ENCODE measurements at places on chromosomes 1 and 21.

DNA sequence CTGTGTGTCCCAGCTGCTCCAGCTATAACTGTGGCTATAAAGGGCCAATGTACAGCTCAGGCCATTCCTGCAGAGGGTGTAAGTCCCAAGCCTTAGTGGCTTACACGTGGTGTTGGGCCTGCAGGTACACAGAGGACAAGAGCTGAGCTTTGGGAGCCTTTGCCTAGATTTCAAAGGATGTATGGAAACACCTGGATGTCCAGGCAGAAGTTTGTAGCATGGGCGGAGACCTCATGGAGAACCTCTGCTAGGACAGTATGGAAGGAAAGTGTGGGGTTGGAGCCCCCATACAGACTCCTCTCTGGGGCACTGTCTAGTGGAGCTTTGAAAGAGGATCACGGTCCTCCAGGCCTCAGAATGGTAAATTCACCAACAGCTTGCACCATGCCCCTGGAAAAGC, 113.9 kb downstream of the RGS21 start:
- DNase-seq = no peak

GRCh38 chr1:220954321-220955075, 75.3 kb downstream of the HLX start:
- peak; percentile 85 for DNase-seq

DNA sequence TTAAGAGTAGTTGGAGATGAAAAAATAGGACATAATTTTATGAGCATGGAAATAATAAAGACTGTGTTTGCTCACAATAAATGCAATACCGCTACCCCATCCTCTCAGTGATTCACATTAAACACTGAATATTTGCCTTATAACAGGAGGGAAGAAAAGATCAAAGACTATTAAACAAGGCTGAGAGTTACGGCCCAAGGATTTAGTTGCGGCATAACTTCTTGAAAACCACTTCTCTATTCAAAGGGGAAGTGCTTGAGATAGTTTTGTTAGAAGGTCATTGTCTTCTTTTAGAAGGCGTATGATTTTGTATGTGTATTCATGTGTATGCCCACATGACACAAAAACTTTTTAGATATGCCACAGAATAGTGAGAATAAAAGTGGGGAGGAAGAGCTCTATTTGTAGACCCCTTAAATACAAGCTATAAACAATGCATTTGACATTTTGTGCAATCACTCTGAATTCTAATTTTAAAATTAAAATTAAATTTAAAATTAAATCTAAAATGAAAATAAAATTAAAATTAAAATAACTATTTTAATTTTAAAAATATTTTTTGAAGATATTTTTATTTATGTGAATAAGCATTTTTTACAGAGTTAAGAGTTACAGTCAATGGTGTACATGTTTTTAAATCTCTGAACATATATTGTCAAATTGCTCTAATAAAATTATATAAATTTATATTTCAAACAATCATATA, 986.6 kb upstream of the ADAMTS5 start:
- peak; percentile 3 for DNase-seq

- peak; percentile 57 for DNase-seq
Measured at GRCh38 chr1:183515002-183515689, 42.8 kb downstream of the SMG7 start.

- no peak for DNase-seq
Measured at GRCh38 chr1:42348498-42348897, 13.5 kb upstream of the FOXJ3 start.

DNA sequence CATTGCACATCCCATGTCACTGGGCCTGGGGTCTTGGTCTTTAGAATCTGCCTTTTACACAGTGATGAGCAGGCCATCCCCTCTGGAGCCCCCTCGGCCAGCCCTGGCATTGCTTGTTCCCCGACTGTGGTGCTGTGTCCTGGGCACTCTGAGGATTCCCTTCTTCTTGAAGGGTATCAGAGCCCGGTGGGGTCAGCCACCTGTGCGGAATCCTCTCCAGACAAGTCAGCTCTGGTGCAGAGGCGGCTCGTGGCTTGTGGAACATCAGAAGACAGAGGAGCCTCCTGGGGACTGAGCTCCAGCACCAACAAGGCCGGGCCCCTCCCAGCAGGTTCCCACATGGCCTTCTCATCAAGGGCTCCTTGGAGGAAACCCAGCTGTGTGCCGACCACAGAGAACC, 57.9 kb upstream of the AJAP1 start:
- DNase-seq = no peak

DNA sequence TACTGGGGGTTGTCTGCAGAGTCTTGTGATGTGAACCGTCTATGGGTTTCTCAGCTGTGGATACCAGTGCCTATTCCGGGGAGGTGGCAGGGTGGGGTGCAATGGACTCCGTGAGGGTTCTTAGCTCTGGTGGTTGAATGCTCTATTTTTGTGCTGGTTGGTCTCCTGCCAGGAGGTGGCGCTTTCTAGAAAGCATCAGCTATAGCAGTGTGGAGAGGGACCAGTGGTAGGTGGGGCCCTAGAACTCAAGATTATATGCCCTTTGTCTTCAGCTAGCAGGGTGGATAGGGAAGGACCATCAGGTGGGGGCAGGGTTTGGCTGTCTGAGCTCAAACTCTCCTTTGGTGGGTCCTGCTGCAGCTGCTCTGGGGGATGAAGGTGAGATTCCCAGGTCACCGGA, 127.3 kb upstream of the PLD5 start:
- DNase-seq = no peak

GRCh38 chr1:226671277-226671676, 67.8 kb downstream of the ITPKB start:
- DNase-seq = no peak

GRCh38 chr1:172582889-172583288, 49.9 kb downstream of the SUCO start:
- no peak for DNase-seq

- DNase-seq = peak; percentile 31
Measured at GRCh38 chr1:182299728-182300616, 91.6 kb downstream of the GLUL start.

GRCh38 chr21:37699024-37699775, 217.1 kb downstream of the KCNJ6 start:
- no peak for DNase-seq

- peak; percentile 44 for DNase-seq
Measured at GRCh38 chr1:57474137-57474750, 50.4 kb upstream of the DAB1 start.

- peak; percentile 57 for DNase-seq
Measured at GRCh38 chr1:27527223-27527889, 37.4 kb upstream of the WASF2 start.

DNA sequence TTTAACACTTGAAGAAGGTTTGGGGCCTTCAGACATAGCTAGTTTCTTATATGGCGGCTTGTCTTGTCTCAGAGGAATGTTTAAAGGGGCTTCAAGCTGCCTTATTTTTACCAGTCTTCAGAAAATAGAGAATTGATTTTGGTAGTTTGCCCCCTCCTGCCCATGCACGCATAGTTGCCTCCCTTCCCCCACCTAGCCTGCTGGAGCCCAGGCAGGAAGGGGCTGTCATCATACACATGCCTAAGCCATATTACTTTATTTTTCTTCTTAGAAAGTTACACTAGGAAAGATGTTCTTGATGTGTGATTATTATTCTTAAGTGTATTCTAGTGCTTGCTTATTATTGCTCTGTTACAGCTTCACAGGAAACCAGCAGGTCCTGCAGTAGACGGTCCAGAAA, 18.3 kb downstream of the PBX1 start:
- no peak for DNase-seq

GRCh38 chr1:10022656-10023055, 10.1 kb upstream of the UBE4B start:
- DNase-seq = no peak

DNA sequence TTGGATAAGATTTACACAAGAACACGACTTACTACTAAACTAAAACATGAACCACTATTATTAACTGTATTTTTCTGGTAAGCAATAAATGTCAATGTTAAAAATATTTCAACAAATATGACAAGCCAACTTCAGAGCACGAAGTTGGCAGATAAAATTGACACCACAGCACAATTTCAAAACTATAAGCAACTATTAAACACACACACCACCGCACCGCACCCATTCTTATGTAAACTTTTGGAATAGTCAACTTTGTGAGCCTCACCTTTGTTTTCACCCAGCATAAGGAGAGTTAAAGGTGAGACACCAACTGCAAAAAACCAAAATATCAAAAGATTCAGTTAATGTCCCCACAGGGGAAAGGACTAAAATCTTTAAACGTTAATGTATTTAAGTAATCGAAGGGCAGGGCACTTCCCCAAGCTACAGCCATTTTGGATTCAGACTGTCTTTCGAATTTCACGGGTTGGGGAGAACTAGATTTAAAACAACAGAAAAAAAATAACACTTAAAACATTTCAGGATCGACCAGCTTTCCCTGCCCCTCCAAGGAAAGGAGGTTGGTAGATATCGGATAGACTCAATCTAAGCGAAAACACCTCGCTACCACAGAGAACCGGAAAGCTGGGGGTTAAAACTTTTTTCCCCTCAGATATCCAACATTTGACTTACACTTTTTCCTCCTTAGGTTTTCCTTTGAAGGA, 872 bp downstream of the GPBP1L1 start:
- DNase-seq = no peak

GRCh38 chr1:205168291-205168690, 43.2 kb downstream of the DSTYK start:
- no peak for DNase-seq

- no peak for DNase-seq
Measured at GRCh38 chr1:54558434-54559030, 10.5 kb downstream of the ACOT11 start.

- peak; percentile 49 for DNase-seq
Measured at GRCh38 chr1:14543191-14543840, 55.2 kb upstream of the KAZN start.

GRCh38 chr1:45246760-45247159, 40.4 kb upstream of the ZSWIM5 start:
- DNase-seq = peak; percentile 73

DNA sequence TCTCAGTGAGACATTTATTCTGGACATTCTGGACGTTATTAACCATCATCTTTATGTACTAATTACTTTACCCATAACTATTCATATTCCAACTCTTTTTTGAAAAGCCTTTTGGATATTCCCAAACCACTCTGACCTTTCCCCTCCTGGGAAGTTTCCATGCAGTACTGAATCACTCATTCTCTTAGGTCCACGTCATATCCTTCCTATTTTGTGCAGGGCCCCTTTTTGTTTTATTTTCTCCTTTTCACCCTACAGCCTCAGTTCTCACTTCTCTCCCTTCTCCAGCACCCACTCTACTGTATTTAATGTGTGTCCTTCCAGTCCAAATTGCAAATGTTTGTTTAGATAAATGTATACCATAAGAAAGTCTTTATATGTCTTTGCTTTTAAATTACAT, 16.4 kb upstream of the ATP1A1 start:
- DNase-seq = no peak

GRCh38 chr1:230587061-230587460, 55.2 kb upstream of the COG2 start:
- DNase-seq = no peak

DNA sequence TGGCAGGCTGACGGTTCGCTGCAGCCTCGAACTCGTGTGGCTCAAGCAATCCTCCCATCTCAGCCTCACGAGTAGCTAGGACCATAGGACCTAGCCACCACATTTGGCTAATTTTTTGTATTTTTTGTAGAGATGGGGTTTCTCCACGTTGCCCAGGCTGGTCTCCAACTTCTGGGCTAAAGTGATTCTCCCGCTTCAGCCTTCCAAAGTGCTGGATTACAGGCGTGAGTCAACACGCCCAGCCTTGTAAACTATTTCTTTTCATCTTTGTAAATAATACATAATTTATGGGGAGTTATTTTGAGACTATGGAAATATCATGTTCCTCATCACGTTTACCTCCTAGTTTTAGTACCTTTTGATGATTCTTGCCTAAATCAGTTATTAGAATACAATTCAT, 906 bp upstream of the FBXO28 start:
- no peak for DNase-seq

DNA sequence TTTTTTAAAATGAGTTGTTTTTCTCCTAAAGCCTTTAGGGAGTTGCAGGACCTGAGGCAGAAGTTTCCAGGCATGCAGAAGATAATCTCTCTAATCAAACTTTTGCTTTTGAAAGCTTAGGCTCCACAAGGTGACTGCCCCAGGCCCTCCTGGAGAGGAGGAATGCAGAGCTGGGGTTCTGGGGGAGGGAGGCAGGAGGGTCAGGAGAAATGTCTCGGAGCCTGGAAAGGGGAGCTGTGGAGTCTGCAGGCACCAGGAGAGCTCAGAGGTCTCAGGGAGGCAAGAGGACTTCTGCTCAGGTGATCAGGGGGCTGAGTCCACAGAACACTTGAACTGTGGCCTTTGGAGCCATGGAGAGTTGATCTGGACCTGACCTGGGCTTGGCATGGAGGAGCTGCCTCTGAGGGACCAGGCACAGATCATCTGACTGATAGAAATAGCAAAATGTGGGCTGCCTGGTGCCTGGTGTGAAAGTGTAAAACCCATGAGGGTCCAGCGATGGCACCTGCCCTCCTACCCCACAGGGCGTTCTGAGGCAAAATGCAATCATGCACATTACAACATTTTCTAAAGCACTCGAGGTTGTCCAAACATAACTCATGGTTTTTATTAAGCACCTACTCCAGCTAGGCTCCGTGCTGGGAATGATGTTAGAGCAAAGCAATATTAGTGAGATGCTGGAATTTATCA, 10.0 kb upstream of the ABCG1 start:
- DNase-seq = no peak

DNA sequence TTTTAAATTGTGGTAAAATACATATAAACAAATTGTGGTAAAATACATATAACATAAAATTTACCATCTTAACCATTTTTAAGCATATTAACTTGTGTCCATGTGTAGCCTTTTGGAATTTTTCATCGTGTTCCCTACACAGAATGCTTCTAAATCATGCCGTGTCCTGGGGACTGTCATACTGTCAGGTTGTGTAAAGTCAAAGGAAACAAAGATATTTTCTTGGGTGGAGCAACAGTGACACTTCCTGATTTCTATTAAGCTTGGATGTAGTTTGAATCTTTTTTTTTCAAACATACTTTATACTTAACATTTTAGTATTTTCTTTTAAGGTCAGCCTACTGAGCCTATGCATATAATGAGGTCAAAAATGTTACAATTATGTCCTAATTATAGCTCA, 32.3 kb downstream of the DOP1B start:
- DNase-seq = no peak

- DNase-seq = no peak
Measured at GRCh38 chr1:39791838-39792237, 3.2 kb upstream of the BMP8B start.

DNA sequence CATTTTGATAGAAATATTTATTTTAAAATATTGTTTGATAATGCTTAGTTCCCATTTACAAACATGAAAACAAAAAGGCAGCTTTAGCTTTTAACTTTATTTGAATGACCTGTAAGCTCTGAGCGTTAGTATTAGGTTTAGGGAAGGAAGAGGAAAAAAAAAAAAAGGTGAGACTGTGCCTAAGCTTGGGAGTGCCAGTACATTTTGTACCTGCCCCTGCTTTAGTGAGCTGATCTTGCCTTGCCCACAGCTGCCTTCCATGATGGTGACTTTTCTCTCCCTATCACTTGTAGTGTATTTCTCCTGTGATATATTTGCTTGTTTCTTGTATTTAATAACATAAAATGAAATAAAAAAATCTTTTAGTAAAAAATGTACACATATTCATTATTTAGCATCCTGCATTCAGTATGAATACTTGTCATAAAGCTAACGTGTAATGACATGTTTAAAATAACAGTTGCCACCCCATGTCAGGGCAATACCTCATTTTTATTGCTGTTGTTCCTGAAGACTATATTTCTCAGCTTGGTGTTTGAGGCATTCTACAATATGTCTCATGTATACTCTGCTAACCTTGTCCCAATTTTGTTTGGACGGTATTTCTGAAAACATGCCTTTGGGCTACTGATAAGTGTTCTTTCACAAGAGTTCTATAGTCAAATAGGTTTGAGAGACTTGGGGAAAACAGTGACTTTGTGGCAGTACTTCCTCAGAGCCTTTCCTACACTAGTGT, 76.3 kb downstream of the NEK7 start:
- no peak for DNase-seq

GRCh38 chr1:245129319-245130240, 25.2 kb upstream of the KIF26B start:
- peak; percentile 12 for DNase-seq

Data from AG10803 (cell line).